Esophagus squamous epithelium (tissue), 5 donors: ENCODE measurements at places on chromosomes 3 and 15.

GRCh38 chr3:135213822-135214221, 418.8 kb downstream of the EPHB1 start:
- DNase-seq: no peak

DNA sequence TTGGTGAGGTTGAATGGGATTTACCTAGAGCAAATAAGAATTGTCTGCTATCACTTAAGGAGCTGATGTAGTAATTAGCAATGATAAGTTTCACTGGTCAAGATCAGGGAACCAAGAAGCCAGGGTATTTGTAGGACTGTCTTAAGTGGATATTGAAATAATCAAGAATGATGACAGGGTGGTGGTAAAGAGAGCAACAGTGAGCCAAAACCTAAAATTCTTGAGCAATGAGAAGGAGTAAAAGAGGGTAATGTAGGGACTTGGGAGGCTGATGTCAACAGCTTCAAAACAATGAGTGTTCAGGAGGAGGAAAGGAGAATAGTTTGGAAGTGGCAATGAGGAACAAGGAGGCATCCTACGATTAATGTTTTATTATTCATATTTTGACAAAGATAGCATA, 31.5 kb upstream of the SLC2A2 start:
- no peak for DNase-seq

DNA sequence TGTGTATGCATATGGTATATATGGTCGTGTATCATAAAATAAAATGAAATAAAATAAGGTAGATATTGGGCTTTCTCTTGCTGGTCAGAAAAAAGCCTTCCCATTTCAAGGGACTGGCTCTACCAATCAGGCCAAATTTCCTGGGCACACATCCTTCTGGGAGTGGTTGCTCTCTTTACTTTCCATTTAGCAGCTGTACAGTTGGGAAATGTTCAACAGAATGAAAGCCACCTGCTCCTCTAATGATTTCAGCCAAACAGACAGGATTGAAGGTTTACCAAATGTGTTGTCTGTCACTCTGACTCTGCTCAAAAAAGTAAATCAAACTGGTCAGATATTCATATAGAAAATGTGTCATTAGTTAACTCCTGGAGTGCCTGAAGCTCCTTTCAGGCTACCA, 380.4 kb downstream of the ROBO2 start:
- no peak for DNase-seq

DNA sequence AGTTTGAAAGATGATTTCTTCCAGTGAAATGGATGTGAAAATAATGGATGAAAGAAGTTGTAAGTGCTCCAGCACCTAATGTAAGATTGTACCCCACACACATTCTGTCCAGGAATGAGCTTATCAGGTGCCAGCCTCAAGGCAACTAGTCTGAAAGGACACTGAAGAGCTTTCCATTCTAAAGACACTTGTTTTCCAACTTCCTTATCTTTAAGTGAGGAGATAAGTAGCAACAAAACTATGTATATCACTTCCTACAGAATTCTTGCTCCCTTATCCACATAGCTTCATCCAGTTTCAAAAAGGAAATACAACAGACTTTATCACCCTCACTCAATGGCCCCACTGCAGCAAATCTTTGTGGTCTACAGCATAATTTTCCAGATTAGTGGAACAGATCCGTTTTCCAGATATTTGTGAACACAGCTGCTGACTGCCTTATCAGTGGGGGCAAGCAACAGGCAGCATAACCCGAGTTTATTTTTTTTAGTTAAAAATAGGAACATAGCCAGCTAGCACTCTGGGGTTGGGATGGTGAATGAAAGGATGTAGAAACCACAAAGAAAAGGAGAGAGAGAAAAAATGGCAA, 60.6 kb downstream of the CD200R1L start:
- no peak for DNase-seq

GRCh38 chr3:10552631-10552943, 47.2 kb upstream of the ATP2B2 start:
- DNase-seq: no peak

GRCh38 chr3:172908771-172909270, 158.3 kb downstream of the ECT2 start:
- no peak for DNase-seq

GRCh38 chr15:29952225-29952624, 130.0 kb upstream of the TJP1 start:
- DNase-seq: no peak

- no peak for DNase-seq
These were observed 204.7 kb upstream of the MCTP2 start for GRCh38 chr15:94026458-94027304.

DNA sequence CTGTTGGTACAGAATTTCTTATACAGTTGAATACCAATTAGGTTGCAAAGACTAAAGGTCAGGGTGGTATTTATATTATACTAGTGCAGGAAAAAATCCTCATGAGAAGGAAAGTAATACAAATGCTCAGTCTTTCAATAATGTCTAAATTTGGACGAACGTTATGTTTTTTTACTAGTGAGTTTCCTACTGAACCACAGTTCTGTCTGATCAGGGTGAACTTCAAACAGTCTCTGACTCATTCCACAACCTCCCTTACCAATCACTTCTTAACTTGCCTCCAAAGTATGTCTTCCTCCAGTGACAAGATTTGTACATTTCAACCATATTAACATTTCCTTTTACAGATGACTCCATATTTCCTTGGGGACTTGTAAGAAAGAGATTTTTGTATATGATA, 3.4 kb downstream of the TMEM212 start:
- DNase-seq: no peak

GRCh38 chr15:68152342-68152741, 52.8 kb downstream of the CALML4 start:
- no peak for DNase-seq

DNA sequence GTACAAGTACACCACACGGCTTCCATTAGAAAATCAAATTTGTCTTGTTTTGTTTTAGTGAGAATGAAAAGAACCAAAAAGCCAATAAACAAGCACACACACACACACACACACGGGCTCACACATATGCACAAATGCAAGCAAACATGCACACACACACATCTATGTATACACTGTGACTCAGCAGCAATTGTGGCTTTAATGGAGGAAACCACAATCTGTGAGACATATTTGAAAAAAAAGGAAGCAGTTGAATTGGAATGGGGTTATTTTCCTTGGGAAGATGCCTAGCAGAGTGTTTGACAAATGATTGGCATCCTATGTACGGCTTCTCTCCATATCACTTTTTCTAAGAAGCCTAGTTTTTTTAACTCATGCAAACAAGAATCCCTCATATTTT, 201.1 kb upstream of the ARRDC4 start:
- no peak for DNase-seq

DNA sequence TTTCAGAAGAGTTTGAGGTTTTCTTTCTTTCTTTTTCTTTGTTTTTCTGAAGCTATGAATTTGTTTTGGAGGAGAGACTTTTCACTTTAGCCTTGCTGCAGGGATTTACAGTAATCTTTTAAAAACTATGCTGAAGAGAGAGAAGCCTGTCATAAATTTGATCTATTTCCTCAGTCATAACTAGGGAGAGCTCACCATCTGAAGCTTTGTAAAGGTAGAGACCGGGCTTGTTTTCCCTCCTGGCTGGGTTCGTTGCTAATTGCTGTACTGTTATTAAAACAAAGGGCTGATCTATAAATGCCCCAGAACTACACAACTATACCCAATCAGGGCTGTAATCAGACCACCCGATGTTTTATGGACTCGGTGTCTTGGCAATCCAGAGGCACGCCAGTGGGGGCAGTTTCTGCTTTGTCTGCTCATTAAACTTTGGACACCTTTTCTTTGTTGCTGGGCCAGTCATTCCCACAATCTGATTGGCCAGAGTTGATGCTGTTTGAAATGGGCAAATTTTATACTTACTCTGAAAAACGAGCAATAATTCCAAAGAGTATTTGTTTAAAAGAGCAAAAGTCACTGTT, 164.3 kb downstream of the CACNA1D start:
- no peak for DNase-seq

DNA sequence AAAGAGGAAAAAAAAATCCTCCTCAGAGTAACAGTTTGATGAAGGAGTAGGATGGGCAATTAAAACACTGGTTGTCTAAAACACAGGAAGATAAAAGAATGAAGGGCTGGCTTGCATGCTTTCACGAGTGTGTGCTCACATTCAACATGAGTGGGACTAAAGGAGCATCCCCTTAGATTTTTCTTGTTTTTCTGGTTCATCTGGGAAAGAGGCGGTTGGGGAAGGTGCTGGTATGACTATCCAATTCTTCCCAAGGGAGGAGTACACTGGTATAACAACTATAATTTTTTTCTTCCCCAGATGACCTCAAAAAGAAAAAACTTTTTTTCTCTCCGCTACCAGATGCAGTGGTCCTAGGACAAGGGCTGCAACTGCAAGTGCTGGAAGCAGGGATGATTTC, 143.7 kb downstream of the MYO9A start:
- no peak for DNase-seq

DNA sequence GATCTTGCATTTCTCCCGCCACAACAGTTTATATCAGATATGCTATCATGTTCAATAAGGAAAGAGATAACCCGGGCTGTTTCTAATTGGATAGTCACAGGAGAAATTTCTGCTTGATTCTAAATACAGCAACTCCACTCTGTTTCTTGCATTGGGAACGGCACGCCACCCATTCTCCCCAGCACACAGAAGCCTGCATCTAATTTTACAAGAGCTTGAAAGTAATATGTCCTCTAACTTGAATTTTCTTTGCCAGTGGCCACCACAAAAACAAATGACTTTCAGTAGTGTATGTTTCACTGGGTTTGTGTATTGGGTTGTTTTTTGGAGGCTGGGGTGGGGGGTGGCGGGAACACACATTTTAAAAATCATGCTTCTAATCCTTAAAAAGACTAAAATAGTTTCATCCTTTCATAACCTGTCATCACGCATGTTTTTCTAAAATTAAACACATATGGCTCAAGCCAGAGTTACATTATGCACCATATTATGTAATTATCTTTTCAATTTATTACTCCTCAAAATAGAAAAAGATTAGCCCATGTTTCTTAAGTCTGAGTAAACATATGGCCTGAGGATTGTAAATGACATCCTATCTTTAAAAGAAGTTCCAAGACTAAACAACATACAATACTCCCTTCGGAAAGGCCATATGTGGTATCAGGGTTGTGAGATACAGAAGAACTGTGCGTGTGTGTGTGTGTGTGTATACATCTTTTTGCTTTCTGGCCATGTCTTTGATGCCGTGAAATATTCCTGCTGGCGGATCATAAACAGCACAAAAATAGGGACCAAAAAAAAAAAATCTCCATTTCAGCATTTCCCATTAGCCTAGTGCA, 176.3 kb downstream of the FOXP1 start:
- no peak for DNase-seq

GRCh38 chr3:190710723-190711122, 151.8 kb downstream of the GMNC start:
- no peak for DNase-seq

DNA sequence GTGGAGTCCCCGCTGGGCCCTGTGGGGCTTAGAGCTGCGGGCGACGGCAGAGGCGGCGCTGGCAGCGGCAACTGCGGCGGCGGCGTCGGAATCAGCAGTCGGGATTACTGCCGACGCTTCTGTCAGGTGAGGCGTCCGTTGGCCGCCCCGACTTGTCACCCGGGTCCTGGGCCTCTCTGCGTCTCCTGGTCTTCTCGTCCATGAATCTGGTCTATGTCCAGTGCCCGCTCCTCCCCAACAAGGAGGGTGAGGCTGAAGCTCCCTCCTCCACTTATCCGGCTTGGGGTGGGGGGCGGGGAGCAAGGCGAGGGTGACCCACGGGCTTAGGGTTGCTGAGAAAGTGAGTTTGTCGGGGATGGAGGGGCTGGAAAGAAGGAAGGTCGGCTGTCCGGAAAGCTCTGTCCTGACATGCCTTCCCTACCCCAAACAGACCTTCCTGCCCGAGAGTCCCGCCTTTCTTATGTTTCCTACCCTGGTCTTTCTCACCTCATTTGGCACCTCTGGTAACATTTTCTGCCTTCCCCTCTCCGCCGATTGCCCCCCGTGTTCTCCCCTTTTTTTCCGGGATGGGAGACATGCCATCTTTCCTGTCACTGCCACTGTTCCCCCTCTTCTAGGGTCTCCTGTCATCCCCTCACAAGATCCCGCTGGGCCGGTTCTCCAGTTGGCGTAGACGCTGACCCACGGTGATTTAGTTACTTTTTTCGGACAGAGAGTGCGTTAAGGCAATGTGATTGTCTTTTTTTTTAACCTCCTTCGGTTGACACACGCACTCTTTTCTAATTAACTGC, 520 bp downstream of the ZNF654 start:
- DNase-seq: no peak

DNA sequence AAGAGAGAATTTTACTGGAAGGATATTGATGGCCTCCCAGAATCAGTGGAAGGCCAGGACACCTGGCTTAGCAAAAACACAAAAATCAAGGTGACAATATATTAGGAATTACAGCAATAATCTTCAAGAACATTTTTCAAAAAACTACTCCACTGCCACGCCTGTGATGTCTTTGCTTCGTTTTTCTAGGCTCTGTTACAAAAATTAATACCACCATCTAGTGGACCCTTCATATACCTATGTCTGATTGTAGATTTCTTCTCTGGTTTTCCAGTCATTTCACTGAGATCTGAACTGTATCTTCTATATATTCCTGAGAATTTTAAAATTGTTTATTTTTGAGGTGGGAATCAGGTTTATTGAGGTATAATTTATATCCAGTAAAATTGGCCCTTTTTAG, 5.6 kb upstream of the SLC33A1 start:
- DNase-seq: no peak

- DNase-seq: no peak
These were observed 121.5 kb downstream of the SLC9A9 start for GRCh38 chr3:143726727-143727126.

- no peak for DNase-seq
These were observed 26.3 kb upstream of the MTHFS start for GRCh38 chr15:79923079-79923514.

- no peak for DNase-seq
These were observed 238.6 kb downstream of the MEX3B start for GRCh38 chr15:81807186-81807585.

DNA sequence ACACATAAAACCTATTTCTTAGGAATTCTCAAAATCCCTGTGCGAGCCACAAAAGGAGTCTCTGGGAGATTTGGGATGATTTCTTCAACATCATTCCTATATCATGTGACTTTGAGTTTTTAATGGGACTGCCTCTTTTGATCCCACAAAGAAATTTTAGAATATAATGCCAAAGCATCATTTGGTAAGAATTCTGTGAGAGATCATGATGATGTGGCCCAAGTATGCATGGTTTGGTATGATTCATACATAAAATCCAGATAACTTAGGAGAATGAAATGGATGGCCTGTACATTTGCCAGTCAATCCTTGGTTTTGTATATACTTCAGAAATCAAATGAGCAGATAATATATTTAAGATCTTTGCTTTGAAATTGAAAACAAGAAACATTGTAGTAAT, 61.3 kb downstream of the UBE2E2 start:
- no peak for DNase-seq

DNA sequence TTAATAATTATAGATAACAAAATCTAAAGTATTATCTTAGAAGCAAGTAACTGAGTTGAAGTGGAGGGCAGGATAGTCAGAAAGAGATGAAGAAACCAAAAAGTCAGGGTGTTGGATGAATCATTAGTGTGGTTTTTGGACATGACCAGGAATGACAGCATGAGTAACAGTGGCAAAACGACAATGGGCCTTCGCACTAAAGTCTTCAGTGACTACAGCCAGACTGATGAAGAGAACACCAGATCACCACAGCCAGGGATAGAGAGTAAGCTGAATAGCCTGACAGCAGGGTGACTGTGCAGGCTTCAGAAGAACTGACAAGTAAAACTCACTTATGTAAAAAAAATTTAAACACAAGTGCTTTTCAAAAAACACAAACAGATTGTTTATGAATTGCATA, 96.0 kb upstream of the MELTF start:
- no peak for DNase-seq

- DNase-seq: no peak
These were observed 14.7 kb downstream of the IDH2 start for GRCh38 chr15:90087454-90088154.
